ENCODE measurements at places on chromosomes 3 and 15.

DNA sequence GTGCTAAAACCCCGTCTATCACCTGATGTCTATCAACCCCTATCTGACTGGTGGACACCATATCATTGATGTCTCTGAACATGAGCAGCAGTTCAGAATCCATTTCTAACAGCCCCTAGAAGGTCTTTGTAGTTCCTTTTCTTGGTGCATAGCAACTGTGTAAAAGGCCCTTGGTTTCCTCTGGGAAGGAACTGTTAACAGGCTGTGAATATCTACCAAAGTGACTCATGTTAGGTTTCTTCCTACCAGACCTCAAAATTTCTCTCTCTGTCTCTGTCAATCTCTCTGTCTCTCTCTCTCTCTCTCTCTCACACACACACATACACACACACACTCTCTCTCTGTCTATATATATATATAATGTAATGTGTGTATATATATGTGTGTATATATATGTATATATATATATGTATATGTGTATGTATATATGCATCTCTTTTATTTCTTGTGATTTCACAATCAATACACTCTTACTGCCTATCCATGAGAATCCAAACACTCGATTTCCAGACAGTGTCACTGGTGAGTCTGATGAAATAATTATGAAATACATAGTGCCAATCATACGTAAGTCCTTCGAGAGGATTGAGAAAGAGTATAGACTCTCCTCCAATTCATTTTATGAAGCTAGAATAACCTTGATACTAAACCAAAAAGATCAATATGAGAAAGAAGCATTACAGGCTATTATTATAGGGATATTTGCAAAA lies 335.9 kb upstream of the SLCO3A1 start:
- no peak overlapping the region for H3K4me3 ChIP-seq
- no peaks in the 10 kb centered on the region for H3K36me3 ChIP-seq
- no peak for DNase-seq
- no peaks in the 10 kb centered on the region for H3K4me1 ChIP-seq

- DNase-seq: no peak
- no peaks in the 10 kb centered on the region for H3K27me3 ChIP-seq
- H3K4me3 ChIP-seq: no peak overlapping the region
Observed at GRCh38 chr3:101803173-101803782, 24.3 kb downstream of the NXPE3 start.

DNA sequence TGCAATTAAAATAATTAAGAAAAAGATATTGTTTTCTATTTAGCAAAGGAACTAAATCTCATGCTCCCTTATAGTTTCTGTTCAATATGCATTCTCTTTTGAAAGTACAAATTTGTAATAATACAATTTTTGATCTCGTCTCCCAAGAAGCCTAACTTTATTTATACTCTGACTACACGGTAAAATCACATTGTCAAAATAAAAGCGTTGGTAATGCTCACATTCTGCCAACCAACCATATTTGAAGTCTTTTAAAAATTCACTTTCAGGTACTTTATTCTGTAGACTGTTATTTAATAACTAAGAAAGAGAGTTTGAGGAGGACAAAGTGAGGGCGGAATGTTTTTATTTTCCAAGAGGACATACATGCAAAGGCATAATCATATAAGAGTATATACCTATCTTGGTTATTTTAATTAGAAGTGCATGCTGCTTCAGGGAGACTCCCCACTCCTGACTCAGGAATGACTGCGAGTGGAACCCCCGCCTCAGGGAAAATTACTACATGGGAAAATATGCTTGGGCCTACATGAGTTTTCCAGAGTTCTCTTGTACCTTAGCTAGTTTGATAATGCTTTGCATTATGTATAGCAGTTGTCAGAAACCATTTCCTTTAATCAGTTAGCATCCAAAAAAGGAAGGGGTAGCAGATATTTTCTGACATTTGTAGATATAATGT lies 19.3 kb downstream of the MBNL1 start:
- DNase-seq: no peak
- H3K27me3 ChIP-seq: no peaks in the 10 kb centered on the region
- H3K36me3 ChIP-seq: no peaks in the 10 kb centered on the region
- peak overlapping the region; percentile 23 for H3K27ac ChIP-seq
- H3K4me3 ChIP-seq: no peak overlapping the region

GRCh38 chr15:33492434-33493052 lies 181.8 kb downstream of the RYR3 start:
- H3K4me3 ChIP-seq: no peak overlapping the region
- H3K27ac ChIP-seq: no peak overlapping the region
- DNase-seq: no peak
- H3K36me3 ChIP-seq: no peaks in the 10 kb centered on the region
- H3K27me3 ChIP-seq: no peaks in the 10 kb centered on the region

- no peaks in the 10 kb centered on the region for H3K36me3 ChIP-seq
- H3K27me3 ChIP-seq: no peaks in the 10 kb centered on the region
- no peaks in the 10 kb centered on the region for H3K4me1 ChIP-seq
- no peak overlapping the region for H3K27ac ChIP-seq
Observed at GRCh38 chr3:161508852-161509477, 12.4 kb downstream of the OTOL1 start.

Data from esophagus squamous epithelium (tissue), 5 donors.